ENCODE measurements at places on chromosomes 7 and 10.

DNA sequence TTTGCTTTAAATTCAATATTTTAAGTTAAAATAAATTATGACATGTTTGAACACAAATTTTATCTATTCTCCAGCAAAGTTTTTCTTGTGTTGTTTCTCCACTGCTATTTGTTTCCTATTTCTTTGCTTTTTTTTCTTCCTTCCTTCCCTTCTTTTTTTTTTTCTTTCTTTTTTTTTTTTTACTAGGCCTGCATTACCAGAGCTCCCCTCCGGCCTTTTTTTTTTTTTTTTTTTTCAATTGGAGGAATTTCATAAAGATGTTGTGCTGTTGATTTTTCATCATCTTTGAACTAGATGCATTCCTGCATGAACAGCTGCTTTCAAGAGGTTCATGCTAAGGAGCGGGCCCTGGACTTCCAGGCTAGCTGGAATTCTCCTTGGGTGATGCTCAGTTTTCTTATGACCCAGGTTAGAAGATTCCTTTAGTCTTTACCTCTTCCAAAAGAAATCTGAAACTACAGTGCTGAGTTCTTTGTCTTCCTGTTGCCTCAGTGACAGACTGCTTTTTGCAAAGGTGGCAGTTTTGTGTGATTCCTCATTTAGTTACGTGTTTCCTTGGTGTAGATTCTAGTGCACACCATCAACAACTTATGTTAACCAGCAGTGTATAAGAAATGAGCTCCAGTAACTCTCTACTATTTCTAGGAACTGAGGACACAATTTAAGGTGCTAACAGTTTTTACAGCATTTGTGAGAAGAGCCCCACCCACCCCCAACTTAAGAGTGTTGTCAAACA is 4.8 kb upstream of the CAMK1D start:
- no peak for DNase-seq

- DNase-seq, result no peak
These were observed 836 bp downstream of the KMT2E start for GRCh38 chr7:105014693-105015389.

GRCh38 chr7:47142169-47142866 is 439.6 kb downstream of the TNS3 start:
- no peak for DNase-seq

DNA sequence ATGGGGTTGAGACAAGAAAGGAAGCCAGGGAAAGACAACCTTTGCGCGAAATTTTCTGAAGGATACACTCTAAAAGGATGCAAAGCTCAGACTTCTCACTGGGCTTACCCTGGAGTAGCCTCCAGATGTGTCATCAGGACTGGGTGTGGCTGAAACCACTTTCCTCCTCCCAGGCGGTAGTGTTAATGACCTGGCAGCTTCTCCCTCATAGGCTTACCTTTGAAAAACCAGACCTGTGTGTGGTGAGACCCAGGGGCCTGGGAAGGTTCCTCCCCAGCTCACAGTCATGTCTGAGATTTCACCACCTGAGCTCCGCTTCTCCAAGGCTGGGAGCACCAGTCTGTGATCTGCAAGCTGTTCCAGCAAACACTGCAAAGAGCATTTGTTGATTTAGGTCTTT is 93.7 kb downstream of the EPC1 start:
- DNase-seq, result no peak

GRCh38 chr10:45091968-45092367 is 91.2 kb downstream of the ZNF22 start:
- no peak for DNase-seq
